ENCODE measurements at places on chromosomes 5 and 9. TPM values are rescaled to one million over a fixed set of nuclear protein-coding genes. Genes with fewer than 3 reads are reported as not detected.
A peak's percentile ranks its signal among the peaks of the same experiment; 100 is the strongest.

Gene SPATA31A3
- total RNA-seq = not detected

Gene SPINK5
- total RNA-seq = 0.25 TPM

DNA sequence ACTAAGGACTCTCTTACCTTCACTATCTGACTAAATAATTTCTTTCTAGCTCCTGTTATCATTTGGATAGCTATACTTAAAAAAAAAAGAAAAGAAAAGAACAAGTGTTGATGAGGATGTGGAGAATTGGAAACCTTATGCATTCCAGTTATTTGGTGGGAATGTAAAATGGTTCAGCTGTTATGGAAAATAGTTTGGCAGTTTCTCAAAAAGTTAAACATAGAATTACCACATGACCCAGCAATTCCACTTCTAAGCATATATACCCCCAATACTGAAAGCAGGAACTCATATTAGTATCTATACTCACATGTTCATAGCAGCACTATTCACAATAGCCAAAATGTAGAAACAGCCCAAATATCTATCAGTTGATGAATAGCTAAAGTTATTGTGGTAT, 61.1 kb downstream of the GNA14 start:
- DNase-seq = no peak

Gene IL9
- not detected for total RNA-seq

GRCh38 chr9:132745756-132746709, 75.8 kb downstream of the GTF3C4 start:
- no peak for DNase-seq

Gene STK32A
- 3.0 TPM for total RNA-seq

Gene TRIO
- total RNA-seq = 205 TPM

DNA sequence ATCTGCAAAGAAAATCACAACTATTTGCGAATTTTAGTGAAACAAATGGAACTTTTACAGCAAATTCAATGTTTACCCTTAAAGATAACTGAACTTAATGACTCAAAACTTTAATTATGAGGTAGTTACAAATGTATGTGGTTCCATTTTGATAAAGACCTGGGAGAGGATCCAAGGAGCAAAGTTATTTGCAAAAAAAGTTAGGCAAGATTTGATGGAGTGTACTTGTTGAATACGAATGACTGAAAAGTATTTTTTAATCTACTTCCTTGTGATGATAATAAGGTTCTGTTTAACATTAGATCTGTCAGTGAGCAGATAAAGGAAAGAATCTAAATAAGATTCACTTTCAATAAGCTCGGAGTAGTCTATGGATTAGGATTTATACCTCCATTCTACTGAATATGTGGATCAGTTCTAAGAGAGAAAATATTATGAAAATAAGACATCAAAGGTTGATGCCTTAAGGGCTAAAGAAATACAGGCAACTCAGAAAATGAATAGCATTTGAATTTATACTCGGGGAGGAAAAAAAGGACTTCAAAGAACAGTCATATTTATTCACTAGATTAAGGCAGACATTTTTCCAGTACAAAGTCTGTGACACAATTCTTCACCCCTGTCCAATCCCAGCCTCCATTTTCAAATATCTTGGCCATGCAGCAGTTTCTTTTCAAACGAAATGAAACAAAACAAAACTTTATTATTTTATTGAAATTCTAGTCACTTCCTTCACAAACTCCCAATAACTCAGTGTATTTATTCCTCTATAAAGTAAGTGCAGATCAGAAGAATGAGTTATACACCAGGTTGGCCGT, 199.8 kb downstream of the PDE4D start:
- DNase-seq = no peak

- DNase-seq = peak; percentile 49
Measured at GRCh38 chr9:22041775-22042174, 32.7 kb upstream of the CDKN2B start.

GRCh38 chr9:132049900-132050299, 29.8 kb downstream of the MED27 start:
- no peak for DNase-seq

DNA sequence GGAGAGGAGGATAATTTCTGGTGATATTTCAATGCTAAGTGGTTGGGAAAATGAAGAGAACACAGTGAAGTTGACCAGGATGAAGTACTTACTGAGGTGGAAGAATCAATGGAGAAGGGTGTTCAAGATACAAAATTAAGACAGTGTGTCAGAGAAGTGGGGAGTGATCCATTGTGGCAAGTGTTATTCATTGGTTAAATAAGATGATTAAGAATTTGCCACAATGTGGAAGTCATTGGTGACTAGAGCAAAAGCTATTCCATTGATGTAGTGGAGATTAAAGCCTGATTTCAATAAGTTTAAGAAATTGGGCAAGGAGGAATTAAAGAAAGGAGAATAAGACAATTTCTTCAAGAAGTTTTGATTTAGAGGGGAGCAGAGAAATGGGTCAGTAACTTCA, 118.9 kb downstream of the GHR start:
- DNase-seq = peak; percentile 16

Gene SYK
- 11.8 TPM for total RNA-seq

Measured in renal cortical epithelial cell (primary cell).